ENCODE measurements at places on chromosomes 2 and 18.
A peak's percentile ranks its signal among the peaks of the same experiment; 100 is the strongest.

GRCh38 chr18:3604498-3605408 is 154.8 kb downstream of the TGIF1 start:
- peak; percentile 59 for DNase-seq

- no peak for DNase-seq
Measured at GRCh38 chr2:154532763-154533162, 165.7 kb upstream of the KCNJ3 start.

DNA sequence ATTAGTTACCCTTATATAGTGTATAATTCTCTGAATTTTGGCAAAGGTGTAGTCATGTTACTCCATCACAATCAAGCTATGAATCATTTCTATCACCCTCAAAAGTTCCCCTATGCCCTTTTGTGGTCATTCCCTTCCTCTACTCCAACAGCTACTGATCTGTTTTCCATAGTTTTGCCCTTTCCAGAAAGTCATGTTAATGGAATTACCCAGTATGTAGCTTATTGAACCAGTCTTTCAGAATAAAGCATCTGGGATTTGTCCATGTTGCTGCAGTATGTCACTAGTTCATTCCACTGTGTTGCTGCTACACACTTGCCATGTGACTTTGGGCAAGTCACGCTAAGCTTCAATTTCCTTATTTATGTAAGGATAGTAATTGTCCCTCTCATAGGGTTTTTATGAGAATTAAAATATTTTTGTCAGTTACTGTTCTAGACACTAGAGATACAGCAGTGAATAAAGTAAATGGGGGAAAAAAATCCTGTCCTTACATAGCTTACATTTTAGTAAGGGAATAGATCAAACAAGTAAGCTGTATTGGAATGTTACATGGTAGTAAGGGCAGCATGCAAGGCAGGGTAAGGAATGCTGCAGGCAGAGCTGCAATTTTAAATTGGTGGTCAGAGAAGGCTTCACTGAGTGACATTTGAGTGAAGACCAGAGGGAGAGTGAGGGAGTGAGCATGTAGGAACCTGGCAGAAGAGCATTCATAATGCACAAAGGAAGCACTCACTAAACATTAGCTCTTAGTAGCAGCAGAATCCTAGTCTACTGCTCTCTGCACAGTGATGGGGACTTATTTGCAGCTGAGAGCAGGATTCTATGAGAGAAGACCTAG is 80.3 kb upstream of the TSPYL6 start:
- DNase-seq: no peak

DNA sequence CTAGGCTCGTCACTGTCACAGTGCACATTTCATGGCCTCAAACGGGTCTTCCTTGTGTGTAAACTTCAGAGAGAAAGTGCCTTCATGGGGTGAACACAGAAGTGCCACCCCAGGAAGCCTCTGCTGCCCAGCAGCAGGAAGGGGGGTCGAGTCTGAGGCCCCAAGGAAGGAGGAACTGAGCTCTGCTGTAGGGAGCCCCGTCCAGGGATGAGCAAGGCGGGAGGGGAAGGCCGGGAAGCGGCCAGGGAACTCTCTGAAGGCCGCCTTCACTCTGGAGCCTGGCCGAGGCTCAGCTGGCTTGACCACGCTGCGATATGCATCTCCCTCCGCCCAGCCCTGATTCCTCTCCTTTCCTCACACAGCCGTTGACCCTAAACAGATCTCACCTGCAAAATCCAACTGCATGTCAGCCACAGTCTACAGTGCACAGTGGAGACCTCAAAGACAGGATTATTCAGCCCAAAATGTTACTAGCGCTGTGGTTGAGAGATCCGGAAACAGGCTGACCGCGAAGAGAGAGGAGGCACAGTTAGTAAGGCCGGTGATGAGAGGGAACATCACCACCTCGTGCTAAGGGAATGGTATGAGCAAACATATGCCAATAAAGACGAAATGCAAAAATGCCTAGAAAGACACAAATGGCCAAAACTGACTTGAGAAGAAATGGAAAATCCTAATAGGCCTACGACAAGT is 34.2 kb upstream of the CTDP1 start:
- peak; percentile 27 for DNase-seq

DNA sequence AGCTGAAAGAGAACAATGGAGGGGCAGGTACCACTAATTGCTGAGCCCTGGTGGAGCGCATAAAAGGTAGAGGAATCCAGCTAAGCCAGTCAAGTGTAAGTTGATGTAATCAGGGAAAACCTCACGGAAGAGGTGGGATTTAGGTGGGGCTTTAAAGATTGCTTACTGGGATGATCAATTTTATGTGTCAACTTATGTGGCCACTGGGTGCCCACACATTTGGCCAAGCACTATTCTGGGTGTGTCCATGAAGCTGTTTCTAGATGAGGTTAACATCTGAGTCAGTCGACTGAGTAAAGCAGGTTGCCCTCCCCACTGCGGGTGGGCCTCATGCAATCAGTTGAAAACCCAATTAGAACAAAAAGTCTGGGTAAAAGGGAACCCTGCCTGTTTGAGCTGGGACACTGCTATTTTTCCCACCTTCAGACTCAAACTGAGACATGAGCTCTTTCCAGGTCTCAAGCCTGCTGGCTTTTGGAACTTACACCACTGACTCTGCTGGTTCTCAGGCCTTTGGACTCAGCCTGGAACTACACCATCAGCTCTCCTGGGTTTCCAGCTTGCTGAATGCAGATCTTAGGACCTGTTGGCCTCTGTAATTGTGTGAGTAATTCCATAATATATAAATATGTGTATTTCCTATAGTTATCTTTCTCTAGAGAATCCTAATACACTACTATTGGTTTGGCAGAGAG is 67.3 kb downstream of the MYO5B start:
- no peak for DNase-seq

- peak; percentile 78 for DNase-seq
Measured at GRCh38 chr2:98479959-98480524, 35.4 kb downstream of the INPP4A start.

DNA sequence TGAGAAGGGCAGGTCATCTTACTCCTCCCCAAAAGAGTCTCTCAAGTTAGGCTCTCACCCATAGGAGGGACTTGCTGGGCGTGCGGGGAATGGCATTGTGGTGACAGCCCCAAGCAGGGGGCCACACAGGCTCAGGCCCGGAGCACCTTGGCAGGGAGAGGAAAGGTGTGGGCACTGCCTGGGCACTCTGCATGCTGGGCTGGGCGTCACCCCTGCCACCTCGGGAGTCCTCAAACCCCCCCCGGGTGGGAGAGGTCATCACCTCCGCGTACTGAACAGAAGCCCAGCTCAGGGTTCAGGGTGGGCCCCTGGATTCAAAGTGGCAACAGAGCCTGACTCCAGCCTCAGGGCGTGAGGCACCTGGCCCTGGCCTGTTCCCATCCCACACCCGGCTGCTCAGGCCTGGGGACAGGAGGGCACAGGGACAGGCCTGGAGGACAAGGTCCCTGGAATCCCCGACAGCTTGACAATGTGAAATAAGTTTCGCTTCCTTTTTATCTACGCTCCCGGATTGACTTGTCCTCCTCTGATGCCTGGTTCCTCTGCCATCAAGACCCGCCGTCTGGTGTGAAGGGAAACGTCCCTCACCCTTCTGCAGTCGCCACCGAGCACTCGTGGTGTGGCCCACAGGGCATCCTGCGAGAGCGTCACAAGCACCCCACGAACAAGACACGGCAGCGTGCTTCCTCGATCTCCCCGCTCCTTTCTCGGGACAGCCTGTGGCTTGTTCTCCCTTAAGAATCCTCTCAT is 97.8 kb downstream of the HDAC4 start:
- peak; percentile 6 for DNase-seq

GRCh38 chr2:237865623-237866041 is 6.2 kb downstream of the RAMP1 start:
- DNase-seq: no peak

- no peak for DNase-seq
Measured at GRCh38 chr2:122830157-122830556, 1074.7 kb downstream of the TSN start.

GRCh38 chr2:6206882-6207281 is 514.7 kb downstream of the SOX11 start:
- no peak for DNase-seq

GRCh38 chr2:204365811-204366210 is 179.5 kb upstream of the PARD3B start:
- no peak for DNase-seq

DNA sequence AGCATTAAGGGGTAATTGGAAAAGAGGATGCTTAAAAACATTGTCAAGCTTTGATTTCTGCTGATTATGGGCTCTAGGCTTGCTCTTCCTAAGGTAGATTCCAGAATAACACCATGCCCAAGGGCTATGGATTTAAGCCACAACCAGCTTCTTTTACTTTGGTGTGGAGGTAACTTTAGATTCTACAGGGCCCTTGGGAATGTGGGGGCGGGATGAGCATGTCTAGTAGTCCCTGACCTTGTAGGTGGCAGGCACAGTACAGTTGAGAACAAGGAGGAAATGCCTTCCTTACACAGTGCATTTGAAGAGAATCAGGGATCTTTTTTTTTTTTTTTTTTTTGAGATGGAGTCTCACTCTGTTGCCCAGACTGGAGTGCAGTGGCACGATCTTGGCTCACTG is 364.2 kb downstream of the NYAP2 start:
- no peak for DNase-seq

GRCh38 chr2:199798831-199799580 is 52.0 kb downstream of the FTCDNL1 start:
- no peak for DNase-seq

GRCh38 chr18:74573053-74573452 is 24.6 kb upstream of the ZNF407 start:
- no peak for DNase-seq

GRCh38 chr2:109400102-109400501 is 213.7 kb downstream of the SEPTIN10 start:
- no peak for DNase-seq

DNA sequence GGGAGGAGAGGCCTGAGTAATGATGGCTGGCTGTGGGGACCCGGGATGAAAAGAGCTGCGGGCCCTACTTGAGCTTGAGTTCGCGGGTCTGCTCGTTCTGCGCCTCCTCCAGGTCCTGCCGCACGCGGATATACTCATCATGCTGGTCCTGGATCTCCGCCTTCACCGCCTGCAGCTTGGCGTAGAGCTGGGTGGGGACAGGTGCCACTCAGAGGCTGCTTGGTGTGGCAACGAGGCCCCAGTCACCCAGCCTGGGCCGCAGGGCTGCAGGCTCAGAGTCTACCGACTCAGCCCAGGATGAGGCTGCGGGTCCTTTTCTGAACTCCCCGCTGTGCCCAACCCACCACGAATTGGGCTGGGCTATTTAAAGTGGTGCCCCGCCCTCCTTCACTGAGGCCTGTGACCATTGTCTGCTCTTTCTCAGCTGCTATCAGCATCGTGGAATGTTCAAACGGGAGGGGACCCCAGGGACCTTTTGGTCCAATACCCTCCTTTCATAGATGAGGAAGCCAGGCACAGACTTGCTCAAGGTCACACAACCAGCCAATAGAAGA is 28.0 kb downstream of the KIF3C start:
- no peak for DNase-seq

DNA sequence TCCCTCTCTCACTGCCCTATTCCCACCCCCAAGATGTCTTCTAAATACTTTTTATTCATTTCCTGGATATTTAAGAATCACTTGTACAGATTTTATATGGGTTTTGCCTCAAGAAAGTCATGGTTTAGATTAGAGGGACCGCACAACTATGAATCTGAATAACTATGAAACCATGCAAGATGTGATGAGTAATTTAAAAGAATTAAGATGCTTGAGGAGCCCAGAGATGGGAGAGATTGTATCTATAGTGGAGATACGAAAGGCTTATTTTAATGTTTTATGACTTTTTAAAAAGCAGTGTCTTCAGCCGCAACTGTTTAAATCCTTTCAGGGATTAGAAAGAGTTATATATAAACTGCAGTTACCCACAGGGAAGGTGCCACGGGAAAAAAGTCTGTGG is 324.1 kb downstream of the LPIN1 start:
- DNase-seq: no peak

DNA sequence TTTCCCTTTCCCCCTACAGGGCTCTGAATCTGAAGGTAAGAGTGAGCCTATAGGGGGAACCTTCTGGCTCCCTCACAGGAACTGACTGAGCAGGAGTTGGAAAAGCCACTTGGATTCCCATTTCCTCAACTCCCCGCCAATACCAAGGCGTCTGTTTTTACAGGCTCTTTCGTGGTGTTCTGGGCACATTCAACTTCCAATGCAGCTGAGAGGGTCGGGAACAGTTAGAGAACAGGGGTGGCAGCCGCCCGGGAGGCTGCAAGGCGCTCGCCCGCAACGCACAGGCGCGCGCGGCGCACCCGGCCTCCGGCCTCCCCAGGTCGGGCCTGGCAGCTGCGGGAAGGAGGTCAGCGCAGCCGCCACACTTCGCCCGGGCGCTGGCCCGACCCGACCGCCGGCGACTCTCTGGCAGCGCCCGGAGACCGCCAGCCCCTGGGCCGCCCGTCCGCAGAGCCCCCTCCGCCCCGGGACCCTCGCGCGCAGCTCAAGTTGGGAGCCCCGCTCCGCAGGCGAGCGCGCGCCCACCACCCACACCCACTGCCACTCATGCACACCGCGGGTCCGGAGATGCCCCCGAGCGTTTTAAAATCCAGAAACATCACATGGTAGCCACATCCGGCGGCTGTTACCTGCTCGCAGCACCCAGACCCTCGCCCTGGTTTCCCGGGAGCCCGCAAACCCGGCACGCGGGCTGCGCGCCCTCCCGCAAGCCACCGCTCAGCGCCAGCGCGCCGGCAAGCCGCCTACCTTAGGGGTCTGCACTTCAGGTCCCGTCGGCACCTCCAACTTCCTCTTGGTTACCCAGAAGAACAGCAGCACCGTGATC is 816 bp downstream of the GALNT14 start:
- peak; percentile 18 for DNase-seq

GRCh38 chr2:136217996-136218395 is 100.0 kb upstream of the CXCR4 start:
- no peak for DNase-seq

DNA sequence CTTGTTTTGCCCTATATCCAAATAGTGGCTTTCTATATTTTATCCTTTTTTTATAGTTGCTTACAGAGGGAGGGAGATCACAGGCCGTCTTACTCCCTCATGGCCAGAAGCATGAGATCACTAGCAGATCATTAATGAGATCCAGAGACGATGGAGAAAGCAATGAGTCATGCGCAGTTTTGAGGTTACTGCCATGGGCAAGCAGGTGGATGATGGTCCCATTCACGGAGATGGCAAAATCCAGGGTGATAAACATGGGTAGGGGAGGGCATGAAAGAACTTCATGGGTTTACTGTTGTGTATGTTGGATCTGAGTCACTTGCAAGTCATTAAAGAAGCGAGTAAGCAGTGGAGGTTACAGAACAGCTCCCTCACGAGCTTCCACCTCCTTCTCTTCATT is 60.4 kb downstream of the C18orf63 start:
- no peak for DNase-seq

GRCh38 chr2:6828299-6828584 is 37.5 kb downstream of the CMPK2 start:
- no peak for DNase-seq

DNA sequence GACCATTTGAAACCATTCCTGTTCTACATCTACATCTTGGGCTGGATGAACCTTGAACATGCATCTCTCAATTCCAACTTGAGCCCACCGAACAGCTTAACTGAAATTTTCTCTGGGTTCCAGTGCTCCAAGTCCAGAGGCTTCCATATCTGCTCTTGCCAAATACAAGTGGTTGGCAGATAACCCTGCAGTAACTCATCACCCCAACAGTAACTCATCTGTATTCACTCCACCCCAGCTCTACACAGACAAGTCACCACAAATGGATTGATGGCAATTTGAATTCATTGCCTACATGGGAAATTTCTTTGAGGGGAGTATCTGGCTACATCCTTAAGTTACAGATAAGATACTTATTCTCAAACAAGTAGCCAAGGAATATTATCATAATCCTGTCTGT is 502.4 kb upstream of the TNP1 start:
- DNase-seq: no peak

GRCh38 chr2:222336442-222336841 is 37.6 kb upstream of the PAX3 start:
- DNase-seq: no peak

- no peak for DNase-seq
Measured at GRCh38 chr2:15311201-15311907, 249.8 kb downstream of the NBAS start.

All from activated CD4-positive, alpha-beta T cell treated with anti-CD3 and anti-CD28 coated beads for 36 hours (primary cell).